GM12892 (cell line): ENCODE measurements at places on chromosomes 12 and 14.

- DNase-seq, result no peak
Observed at GRCh38 chr14:104460791-104461651, 118.5 kb upstream of the C14orf180 start.

DNA sequence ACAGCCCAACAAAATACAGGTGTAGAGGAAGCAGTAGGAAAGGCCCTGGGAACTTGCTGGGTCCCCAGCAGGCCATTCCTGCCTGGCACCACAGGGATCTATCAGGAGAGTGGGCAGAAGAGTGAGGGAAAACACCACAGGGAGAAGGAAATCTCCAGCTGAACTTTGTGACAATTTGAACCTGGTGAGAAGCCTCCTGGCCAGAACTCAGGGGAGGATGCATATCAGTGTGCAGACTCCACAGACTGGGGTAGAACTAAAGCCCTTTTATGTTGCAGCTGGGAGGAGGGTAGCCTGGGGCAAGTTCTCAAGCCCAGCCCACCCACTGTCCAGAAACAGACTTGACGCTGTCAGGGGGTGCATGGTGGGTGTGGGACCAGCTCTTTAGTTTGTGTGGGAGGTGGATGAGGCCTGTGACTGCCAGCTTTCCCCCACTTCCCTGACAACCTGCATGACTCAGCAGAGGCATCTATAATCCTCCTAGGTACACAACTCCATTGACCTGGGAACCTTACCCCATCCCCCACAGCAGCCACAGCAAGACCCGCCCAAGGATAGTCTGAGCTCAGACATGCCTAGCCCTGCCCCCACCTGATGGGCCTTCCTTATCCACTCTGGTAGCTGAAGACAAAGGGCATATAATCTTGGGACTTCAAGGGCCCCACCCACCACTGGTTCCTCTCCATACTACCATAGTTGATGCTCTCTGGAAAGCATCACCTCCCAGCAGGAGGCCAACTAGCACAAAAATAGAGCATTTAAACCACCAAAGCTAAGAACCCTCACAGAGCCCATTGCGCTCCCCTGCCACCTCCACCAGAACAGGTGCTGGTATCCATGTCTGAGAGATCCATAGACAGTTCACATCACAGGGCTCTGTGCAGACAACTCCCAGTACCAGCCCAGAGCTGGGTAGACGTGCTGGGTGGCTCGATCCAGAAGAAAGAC lies 28.9 kb downstream of the PNN start:
- no peak for DNase-seq

DNA sequence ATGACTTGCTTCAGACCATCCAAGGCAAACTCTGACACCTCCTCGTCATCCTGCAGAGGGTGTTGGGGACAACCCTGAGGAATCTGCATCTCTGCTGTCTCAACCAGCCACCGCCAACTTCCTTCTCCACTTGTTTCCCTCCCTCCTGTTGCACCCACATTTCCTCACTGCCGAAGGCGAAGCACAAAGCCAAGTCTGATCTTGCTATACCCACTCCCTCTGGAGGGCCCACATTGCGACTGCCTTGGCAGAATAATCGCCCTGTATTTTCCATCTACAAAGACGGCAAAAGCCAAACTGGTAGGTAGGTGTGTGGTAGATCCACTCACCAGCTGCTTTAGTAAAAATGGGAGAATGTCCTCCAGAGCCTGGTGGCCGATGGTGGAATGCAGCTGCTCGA lies 21.8 kb upstream of the RAB35 start:
- no peak for DNase-seq

DNA sequence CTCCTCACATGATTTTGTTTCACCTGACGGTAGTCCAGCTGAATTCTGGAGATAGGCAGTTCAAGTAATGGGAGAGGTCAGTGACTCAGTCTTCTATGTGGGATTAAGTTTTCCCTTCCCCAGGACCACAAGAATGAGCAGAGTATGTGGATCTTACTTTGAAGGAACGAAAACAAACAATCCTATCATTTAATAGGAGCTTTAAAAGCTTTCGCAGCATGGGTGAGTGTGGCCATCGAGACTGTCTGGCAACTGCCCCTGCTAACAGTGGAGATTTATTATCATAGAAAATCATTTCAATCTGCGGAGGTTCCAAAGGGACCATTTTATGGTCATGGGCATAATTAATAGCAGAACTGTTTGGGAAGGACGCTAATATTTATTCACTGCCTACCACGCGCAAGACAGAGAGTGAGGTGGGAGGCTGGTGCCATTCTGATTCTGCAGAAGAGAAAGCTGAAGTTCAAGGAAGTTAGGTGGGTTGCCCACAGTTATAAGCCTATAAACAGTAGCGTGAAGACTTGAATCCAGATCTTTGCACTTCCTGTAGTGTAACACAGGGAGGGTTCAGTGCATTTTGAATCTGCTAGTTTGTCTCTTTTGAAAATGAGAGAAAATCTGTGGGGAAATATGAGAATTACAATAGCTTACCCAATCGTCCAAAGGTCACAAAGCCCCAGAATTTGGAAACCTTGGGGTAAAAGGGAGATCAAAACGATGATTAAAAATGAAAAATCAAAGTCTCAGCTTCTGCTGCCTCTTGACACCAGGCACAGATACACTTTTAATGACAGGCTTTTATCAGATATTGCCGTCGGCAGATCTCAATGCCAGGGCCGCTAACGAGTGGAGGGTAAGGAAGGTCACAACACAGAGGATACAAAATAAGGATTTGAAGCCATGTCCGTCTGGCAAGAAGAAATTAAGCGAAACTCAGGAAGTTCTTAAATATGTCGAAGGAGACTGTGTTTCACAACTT lies 209.6 kb downstream of the CRADD start:
- no peak for DNase-seq

- DNase-seq, result no peak
Observed at GRCh38 chr14:89425931-89426330, 8.9 kb upstream of the FOXN3 start.
